Fibroblast of skin of right quadriceps (primary cell): ENCODE measurements at places on chromosomes 11 and 22.

- DNase-seq, result peak; percentile 64
Observed at GRCh38 chr11:116787786-116788486, at the start of gene ZPR1. Gene ZPR1, minus strand, starts transcription at chr11:116788023. Its CDS starts 33 bp downstream, at chr11:116787990.

GRCh38 chr11:73152086-73152853, 10.2 kb upstream of the FCHSD2 start:
- DNase-seq, result no peak

DNA sequence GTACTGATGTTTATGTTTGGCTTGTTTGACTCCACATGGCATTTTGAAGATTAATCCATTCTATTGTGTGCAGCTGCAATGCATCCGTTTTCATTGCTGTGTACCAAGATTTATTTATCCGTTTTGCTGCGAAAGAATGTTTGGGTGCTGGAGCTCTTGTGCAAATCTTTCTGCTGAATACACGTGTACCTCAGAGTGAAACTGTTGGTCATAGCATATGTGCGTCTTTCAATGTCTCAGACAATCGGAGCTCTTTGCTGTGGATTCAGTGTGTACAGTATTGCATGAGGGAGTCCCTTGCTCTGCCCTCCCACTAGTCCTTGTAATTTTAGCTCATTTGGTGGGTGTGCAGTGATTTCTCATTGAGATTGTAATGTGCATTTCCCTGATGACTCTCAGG, 545.4 kb downstream of the TBC1D22A start:
- DNase-seq, result peak; percentile 15

GRCh38 chr11:76270389-76270788, 64.1 kb upstream of the WNT11 start:
- peak; percentile 17 for DNase-seq

GRCh38 chr11:76073724-76074123, 132.6 kb downstream of the WNT11 start:
- DNase-seq, result peak; percentile 70

GRCh38 chr11:2321311-2321683, 19.5 kb downstream of the TSPAN32 start:
- DNase-seq, result no peak

GRCh38 chr11:134478176-134478575, 66.1 kb upstream of the B3GAT1 start:
- no peak for DNase-seq

GRCh38 chr11:130639369-130639768, 190.9 kb downstream of the ADAMTS15 start:
- DNase-seq, result no peak

DNA sequence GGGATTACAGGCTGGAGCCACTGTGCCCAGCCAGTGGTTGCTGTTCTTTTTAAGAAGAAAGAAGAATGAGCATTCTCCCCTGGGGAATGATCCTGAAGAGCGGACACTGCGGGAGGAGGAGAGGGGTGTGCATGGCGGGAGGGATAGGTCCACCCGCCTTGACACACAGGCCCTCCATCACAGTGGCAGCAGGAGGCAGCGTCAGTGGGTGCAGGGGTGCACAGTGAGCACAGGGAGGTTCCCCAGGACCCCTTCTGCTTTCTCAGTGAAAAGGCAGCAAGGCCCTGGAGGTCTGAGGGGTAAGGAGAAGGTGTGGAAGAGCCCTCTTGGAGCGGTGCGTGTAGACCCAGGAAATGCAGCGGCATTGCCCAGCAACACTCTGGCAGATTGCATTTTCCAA, 28.9 kb upstream of the CBX7 start:
- no peak for DNase-seq

DNA sequence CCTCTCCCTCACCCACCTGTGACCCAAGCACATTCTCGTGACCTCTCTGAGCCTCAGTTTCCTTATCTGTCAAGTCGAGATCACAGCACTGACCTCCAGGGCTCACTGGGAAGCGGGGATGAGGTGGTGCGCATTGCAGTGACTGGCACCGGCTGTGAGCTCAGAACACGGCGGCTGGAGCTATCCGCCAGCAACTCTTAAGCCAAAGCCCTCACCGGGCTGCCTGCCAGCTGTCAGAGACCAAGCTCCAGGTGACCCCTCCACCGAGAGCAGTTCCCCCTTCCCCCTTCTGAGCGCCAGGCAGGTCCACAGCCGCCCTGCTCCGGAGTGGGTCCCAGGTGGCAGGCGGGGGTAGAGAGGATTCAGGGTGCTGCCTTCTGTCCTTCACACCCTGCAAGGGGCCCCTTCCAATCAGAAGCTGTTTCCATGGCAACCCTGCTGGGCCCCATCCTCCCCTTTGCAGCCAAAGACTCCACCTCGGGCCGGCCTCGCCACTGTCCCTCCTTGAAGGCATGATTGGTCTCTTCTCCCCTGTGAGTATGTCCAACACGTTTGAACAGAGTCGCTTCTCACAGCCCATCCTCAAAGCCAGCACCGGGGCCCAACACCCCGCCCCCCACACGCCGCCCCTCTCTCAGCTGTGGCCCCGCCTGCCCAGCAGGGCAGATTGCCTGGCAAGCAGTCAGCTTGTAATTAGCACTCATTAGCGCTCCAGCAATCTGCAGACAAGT, 98.7 kb downstream of the WNT7B start:
- DNase-seq, result no peak

DNA sequence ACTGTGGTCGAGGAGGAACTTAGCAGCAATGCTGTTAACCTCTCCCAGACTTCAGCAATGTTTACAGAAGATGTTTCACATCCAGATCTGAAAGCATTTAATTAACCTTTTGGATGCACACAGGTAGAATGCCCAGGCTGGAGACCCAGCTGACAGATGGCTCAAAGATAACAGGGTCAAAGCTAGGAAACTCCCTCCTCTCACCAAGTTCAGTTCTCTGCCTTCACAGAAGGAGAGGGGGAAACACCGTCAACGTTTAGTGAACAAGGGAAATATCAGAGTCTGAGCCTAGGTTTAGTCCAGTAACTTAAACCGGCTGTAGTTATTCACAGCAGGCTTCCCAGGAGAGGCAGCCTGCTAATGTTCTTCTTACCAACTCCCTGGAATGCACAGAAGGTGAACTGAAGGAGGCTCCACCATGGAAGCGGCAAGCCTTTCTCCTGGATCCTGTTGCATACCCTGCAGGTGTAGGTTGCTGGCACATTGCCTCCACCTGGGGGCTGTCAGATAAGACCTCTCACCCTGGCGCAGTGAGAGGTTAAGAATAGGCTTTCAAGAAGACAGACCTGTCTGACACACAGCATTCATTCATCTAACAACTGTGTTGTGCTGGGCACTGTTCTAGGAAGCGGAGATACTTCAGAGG, 23.5 kb upstream of the ANKK1 start:
- DNase-seq, result no peak

DNA sequence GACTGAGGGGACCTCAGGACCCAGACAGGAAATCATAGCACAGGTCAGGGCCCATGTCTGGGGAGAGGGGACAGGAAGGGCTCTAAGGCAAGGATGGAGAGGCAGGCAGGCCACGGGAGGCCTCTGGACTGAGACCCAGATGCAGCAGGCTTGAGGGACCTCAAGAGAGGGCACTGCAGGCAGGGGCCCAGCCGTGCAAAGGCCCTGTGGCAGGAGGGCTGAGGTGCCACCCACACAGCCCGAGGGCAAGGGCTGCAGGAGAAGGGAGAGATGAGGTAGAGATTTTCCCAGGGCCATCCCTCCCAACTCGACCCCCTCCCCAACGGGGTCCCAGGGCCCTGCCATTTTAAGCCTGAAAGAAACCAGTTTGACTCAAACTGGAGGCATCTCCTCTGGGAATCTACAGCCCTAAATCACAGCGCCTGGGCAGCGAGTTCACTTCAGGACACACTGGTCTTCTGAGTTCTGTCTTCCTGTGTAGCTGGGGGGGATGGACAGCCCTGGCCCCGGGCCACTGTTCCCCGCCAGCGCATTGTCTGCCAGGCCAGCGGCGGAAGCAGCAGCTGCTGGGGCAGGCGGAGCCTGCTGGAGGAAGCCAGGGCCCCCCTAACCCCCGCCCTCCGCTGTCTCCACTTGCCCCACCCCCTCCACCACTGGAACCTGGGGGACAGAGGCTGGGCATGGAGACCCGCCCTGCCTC, 20.3 kb upstream of the WNT7B start:
- peak; percentile 97 for DNase-seq

- DNase-seq, result peak; percentile 38
Observed at GRCh38 chr22:27800250-27801201, 1.0 kb downstream of the MN1 start.
